Lung microvascular endothelial cell (primary cell): ENCODE measurements at places on chromosomes 2 and 18. TPM values are rescaled to one million over a fixed set of nuclear protein-coding genes. Genes with fewer than 3 reads are reported as not detected.

DNA sequence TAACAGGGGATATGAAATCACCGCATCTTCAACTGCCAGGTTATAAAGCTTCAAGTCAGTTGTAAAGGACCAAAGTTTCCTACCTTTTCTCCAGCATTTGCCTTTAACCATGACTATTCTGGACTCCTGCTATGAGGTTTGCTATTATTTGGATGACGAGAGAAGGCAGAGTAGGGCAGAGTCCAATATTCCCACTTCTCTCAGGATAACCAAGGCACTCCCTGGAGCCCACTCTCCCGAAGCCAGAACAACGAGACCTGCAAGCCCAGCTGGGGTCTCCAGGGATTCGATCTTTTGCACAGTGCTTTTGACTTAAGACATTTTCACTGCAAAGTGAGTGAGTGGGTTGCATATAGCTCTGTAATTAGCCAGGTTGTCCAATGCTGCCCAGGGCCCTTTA, 77.1 kb upstream of the ZNF397 start:
- no peak for DNase-seq

DNA sequence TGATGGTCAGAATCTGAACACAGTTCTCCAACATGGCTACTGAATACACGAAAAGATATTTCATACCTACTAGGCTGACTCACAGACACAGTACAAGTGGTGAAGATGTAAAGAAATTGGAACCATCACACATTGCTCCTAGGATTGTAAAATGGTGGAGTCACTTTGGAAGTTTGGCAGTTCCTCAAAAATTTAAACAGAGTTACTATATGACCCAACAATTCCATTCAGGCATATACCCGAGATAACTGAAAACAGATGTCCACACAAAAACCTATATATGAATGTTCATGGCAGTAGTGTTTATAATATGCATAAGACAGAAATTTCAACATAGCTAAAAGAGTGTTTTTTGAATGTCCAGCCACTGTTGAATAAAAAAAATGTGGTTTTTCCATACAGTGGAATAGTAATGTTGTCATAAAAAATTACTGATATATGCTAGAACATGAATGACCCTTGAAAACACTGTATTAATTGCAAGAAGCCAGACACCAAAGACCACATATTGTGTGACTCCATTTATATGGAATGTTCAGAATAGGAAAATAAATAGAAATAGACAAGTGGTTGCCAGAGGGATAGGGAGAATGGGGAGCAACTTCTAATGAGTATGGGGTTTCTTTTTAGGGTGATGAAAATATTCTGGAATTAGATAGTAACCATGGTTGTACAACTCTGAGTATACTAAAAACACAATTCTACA, 10.1 kb downstream of the RMP24 start:
- DNase-seq: no peak

DNA sequence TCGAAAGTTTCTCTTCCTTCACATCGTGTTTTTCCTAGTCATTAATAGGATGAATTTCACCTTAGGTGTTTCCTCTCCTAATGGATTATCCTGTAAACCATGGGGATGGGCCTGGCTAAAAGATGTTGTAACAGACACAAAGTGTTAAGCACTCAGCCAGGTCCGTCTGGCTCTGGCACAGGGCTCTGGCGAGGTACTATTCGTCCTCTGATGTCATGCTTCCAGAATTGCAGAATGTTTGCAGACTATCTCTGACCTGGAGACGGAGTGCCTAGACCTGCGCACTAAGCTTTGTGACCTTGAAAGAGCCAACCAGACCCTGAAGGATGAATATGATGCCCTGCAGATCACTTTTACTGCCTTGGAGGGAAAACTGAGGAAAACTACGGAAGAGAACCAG, 13.2 kb downstream of the ATG16L1 start:
- DNase-seq: no peak

GRCh38 chr18:37565101-37565976, at the start of gene CELF4:
Gene CELF4 (minus strand): TSS chr18:37565798.
- no peak for DNase-seq

DNA sequence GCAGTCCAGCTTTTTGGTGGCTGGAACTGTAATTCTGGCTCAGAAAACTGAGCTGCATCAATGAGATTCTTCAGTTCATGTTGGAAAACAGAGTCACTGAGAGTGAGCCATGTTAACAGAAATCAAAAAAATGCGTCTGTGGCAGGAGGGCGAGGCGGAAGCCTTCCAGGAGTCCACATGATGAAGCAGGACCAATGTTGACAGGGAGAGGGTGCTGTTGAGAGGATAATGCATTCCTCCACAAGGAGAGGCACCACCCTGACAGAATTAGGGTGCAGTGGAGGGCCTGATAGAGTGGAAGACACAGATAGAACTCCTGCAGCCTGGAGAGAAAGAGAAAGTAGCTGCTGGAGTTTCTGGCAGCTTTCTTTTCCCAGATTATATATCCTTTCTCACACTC, 111.5 kb downstream of the MGAT5 start:
- no peak for DNase-seq

GRCh38 chr2:120680136-120680761, 55.4 kb upstream of the GLI2 start:
- DNase-seq: peak; percentile 90

DNA sequence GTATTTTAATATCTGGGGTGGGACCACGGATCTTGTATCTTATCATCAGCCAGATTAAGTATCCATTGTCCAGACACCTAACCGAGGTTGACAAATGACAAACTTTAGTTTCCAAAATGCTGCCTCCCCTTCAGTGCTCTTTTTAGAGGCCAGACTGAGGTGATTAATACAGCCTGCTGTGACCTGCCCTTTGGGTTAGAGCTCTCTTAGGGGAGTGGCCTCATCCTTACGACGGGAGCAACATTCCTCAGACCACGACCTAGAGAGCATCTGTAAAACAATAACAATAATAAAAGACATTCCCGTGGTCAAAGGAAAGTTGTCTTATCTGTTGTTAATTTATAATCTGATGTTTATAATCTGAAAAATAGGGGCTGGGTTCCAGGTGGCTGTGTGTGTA, 405.3 kb downstream of the LPIN1 start:
- DNase-seq: no peak

GRCh38 chr2:98771721-98772524, 41.0 kb upstream of the MGAT4A start:
- peak; percentile 5 for DNase-seq

- no peak for DNase-seq
Measured at GRCh38 chr2:99793022-99793421, 303.2 kb upstream of the REV1 start.

GRCh38 chr2:120465989-120466703, 120.2 kb downstream of the INHBB start:
- DNase-seq: no peak

DNA sequence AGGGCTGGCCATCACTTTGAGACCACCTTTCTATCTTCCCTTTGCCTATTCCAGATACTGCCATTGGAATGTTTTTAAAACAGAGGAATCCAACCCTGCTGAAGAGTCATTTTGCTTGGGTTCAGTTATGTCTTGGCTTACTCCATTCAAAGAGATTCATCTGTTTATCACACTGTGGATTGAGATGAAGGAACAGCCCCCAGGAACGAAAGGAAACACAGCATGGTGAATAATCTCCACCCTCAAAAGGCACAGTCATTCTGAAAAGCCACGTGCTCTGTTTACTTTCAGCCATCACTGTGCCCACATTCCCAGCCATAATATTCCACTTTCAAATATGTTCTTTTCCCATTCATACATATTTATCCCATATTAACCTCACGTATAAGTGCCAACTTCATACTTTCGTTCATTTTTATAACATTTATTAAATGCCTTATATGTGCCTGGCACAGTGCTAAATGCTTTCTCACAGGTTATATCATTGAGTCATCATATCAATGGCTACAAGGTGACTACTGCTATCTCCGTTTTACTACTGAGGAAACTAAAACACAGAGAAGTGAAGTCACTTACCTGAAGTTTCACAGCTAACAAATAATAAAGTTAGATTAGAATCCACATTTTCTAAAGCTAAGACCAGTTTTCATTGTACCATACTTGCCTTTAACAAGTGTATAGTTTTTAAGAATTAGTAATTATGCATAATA, 143.6 kb downstream of the OSR1 start:
- no peak for DNase-seq

Gene GCG
- total RNA-seq: not detected in 2 replicates

Gene CABLES1
- total RNA-seq: 29.9 and 74.8 TPM in 2 replicates

Gene ANO7
- total RNA-seq: 0.65 and 2.6 TPM in 2 replicates

Gene ADAM23
- 0.60 and 1.5 TPM in 2 replicates for total RNA-seq

Gene FAM110C
- under 0.01 and 0.44 TPM in 2 replicates for total RNA-seq

Gene GATA6
- total RNA-seq: 0.40 and 0.44 TPM in 2 replicates

Gene GTF2A1L
- total RNA-seq: under 0.01 TPM in 2 replicates
